ENCODE measurements at places on chromosomes 16 and 17.

GRCh38 chr17:75783069-75783783 is 1.4 kb upstream of the UNK start:
- no peak for DNase-seq

GRCh38 chr17:4241535-4241934 is 22.2 kb downstream of the ANKFY1 start:
- no peak for DNase-seq

DNA sequence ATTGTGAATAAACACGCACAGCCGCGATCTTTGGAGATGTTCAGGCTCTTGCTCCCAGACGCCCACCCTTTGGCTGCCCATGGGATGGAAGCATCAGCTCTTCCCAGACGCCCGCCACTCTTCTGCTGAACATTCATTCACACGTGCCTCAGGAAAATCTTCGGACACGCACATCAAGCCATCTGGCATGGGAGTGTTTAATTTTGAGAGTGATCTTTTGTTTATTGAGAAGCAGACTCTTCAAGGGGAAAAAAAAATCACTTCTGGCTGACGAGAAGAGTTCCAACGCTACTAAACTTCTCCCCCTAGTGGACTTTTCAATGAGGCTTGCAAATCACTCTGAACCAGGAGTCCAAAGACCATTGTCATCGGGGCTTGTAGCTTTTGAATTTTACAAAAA is 62.0 kb upstream of the NUDT7 start:
- peak; percentile 57 for DNase-seq

GRCh38 chr17:21269394-21269793 is 15.1 kb upstream of the MAP2K3 start:
- DNase-seq, result no peak

DNA sequence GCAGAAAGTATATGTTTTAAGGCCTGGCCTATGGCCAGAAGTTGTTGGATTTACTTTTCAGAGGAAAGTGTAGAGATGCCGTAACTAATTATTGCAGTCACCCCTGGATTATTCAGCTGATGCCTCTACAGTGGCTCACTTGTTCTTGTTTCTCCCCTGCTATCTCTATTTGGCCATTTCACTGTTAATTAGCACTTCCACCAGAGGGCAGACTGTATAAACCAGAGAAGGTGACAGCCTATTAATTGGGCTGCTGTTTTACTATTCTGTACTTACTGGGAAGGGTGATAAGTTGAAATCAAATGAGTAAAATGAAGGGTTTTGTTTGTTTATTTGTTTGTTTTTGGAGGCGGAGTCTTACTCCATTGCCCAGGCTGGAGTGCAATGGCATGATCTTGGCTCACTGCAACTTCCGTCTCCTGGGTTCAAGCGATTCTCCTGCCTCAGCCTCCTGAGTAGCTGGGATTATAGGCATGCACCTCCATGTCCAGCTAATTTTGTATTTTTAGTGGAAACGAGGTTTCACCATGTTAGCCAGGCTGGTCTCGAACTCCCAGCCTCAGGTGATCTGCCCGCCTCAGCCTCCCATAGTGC is 66.0 kb downstream of the CDK12 start:
- DNase-seq, result no peak

DNA sequence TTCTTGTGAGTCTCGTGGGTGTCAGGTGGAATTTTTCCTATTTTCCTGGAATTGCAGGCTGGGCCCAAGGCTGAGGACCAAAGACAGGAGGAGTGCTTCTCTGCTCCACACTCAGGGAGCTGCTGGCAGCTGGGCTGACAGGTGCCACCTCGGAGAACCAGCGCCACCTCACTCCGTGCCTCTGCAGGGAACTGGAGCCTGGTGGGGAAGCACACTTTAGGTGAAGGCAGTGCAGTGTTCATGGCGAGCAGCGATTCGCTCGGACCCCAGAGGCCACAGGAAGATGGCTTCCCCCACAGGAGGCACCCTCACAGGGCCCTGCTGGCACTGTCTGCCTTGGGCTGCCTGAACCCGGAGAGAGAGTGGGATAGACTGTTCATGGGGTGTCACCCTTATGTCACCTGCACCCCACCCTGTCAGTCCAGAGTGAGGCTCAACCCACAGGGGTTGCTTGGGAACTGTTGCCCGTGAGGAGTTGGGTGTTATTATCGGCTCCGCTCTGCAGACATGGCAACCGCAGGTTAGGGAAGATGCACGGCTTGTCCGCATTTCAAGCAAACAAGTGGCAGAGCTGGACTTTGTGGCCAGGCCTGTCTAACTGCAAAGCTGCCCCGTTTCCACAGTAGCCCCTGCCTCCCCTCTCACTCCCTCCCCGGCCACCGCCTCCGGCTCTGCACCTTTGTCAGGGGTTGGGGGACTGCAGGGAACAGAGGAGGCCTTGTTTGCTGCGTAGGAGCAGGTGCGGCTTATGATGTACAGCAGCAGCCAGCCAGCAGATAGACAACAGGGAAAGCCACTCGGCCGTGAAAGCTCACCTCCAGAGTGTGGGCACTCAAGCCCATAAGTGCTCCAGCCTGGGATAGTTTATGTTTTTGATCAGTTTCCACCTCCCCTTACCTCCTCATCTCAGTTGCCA is 15.5 kb downstream of the TBC1D24 start:
- DNase-seq, result no peak

GRCh38 chr17:51454456-51454978 is 194.2 kb downstream of the UTP18 start:
- DNase-seq, result no peak

- DNase-seq, result peak; percentile 85
These were observed 6.6 kb downstream of the WFIKKN2 start for GRCh38 chr17:50841949-50842354.

Data from urothelium cell line (cell line).